GM13977 (cell line): ENCODE measurements at places on chromosomes 6 and 20.

DNA sequence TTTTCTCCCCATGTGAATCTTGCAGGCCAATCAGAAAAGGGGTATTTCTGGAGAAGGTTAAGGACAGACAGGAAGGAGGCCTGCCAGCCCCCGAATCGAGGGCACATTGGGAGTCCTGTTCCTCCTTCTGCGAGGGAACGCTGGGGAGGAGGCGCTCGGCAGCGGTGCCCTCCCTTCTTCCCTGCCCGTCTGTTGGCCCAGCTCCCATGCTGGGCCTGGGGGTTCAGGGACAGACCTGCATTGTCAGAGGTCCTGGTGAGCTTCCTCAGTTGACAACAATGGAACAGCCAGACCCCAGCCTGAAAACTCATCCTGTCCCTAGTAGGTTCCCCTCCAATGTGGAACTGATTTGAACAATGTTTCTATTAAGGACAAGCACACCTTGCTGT is 15.1 kb upstream of the SYNJ2 start:
- DNase-seq, result no peak

DNA sequence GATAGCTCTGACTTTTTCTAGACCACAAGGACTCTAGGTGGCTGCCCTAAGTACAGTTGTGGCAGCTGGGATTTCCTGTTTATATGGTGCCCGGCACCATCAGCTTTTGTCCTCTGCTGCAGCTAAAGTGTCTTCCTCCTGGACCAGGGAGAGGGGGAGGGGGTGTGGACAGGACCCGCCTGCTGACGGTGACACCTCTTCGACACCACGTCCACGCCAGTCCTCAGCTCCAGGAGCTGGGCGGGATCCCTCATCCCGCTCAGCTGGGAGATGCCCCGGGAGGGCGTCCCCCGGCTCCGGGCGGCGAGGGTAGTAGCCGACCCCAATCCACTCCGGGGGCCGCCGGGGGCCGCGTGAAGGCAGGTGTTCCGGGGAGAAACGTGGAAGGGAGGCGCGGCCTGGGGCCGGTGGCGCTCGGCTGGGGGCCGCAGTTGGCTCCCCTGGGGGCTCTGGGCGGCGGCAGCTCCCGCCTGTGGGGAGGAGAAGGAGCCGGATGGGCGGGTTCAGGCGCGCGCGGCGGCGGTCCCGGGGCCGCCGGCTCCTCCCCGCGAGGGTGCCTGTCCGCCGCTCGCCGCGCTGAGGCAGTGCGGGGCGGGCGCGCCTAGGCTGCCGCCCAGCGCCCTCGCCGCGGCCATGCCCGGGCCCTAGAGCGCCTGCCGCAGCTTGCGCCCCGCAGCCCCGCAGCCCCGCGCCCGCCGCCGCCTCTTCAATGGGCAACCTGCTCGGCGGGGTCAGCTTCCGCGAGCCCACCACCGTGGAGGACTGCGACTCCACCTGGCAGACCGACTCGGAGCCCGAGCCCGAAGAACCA is at the start of gene OGFRL1:
TSS of gene OGFRL1 (plus strand) at position 584 of the 811 bp plus-strand sequence. CDS start at position 710, 126 bp downstream.
- peak; percentile 87 for DNase-seq

DNA sequence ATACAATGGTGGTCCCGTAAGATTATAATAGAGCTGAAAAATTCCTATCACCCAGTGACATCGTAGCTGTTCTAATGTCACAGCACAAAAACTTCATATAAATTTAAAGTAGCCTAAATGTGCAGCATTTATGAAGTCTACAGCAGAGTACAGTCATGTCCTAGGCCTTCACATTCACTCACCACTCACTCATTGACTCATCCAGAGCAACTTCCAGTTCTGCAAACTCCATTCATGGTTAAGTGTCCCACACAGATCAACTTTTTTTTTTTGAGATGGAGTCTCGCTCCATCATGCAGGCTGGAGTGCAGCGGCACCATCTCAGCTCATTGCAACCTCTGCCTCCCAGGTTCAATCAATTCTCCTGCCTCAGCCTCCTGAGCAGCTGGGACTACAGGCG is 20.9 kb upstream of the KCNG1 start:
- DNase-seq, result no peak

- no peak for DNase-seq
Observed at GRCh38 chr6:146258206-146258605, 229.3 kb downstream of the GRM1 start.

GRCh38 chr20:34820805-34821578 is 4.5 kb downstream of the NCOA6 start:
- DNase-seq, result no peak

GRCh38 chr20:13119583-13119982 is 101.5 kb upstream of the ISM1 start:
- peak; percentile 30 for DNase-seq

DNA sequence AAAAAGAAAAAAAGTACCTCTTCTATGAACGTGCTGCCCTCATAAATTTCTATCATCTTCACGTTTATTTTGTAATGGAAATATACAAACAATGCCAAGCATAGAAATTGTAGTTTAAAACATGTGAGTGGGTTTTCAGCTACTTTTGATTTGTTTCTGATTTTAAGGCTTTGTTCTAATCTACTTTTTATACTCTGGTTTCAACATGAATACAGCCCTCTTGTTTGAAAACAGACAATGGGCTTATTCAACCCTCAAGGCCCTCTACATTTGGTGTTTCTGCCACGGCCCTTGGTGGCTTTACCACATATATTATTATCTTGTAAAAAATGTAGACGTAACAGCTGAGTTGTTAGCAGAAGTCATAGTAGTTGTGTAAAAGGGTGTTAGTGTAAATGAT is 153.9 kb downstream of the SOX4 start:
- DNase-seq, result no peak

- DNase-seq, result no peak
Observed at GRCh38 chr20:62266340-62266739, 28.0 kb downstream of the OSBPL2 start.

DNA sequence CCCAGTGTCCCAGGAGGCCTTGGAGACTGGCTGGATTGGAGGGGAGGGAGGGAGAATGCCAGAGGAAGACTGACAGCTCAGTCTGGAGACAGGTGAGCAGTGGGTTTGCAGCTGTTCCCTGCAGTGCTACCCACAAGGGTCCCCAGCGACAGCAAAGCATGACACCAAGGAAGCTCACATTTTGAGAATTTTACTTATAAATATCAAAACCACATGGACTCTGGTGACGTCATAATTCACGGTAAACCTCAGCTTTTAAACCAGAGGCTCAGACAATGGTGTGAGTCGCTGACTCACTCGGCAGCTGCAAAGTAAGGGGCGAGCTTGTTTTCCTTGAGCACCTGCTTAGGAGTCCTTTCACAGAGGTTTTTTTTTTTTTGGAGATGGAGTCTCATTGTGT is 65.2 kb downstream of the THBS2 start:
- DNase-seq, result no peak

DNA sequence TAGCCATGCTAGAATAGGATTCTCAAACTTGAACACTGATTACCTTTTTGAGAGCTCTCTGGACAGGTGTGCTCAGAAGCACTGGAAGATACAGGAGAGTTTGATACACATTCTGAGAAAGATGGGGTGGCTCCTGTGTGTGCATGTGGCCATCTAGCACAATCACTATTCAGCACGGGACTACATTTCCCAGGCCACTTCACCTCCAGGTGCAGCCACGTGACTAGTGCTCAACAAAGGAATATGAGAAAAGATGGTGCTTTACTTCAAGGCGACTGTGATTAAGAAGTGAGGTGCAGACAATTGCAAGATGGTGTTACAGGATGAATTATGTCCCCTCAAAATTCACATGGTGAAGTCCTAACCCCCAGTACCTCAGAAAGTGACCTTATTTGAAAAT is 103.8 kb downstream of the BACH2 start:
- DNase-seq, result no peak

- DNase-seq, result no peak
Observed at GRCh38 chr6:158150701-158151100, 17.4 kb downstream of the SERAC1 start.

DNA sequence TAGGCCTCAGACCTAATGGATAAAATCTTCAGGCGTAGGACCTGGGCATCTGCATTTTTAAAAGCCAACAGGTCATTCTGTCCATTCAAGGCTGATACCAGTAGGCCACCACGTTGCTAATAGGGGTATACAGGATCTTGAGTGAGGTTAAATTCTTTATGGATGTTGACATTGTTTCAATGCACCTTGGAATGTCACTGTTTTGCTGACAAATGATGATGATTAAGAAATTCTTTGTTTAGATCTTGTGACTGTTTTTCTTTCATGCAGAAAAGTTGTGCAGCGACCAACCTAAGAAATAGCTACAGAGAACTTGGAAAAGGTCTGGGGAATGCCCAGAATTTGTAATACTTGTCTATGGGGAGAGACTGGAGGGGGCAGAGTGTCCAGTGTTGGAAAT is 101.1 kb upstream of the CLDN20 start:
- DNase-seq, result no peak

DNA sequence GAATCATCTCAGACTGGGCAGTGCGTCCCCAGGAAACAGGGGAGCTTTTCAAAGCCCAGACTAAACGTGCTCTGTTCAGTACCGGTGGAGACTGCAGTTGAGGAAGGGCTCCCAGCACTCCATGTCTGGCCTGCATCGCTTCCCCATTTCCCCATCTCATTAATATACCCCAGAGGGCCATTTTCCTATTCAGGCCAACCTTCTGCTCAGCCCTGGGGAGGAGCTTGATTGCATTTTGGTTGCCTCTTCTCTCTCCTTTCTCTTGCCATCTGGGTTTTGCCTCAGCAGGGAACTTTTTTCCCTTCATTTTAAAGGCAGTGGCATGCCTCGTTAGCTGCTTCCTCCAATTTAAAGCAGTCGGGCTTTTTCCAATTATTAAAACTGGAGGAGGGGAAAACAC is 394.3 kb upstream of the SOX4 start:
- DNase-seq, result no peak

DNA sequence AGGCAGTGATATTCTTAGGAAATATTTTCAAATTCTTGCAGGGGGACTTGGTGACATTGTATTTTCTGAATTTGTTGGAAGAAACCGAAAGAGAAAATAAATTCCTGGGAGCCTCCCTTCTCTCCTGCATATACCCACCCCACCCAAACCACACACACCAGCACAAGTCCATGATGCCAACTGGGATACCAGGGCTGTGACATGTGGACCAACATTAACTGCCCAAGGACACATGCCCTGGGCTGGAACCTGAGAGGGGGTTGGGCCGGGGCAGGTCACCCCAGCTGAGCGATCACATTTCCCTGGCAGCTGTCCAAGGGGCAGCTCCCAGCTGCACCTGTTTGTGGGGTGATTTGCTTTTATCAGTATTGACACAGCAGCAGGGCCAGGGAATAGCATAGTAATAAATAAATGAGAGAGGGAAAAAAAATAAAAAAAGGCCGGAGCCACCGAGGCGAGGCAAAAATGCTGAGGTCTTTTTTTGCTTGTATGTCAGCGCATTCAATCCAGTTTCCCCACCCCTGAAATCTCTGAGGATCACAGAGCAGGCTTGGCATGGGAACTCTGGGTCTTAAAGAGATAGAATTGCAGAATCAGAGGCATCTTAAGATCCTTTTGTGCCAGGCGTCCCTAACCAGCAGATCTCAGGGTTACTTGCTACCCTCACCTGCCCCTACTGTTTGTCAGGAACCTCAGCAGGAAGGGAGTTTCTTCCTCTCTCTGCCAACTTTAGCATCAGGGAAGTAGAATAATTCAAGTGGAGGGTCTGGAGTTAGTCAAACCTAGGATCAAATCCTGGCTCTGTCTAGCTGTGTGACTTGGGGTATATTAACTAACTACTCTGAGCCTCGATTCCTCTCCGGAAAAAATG is 66.5 kb upstream of the PIM1 start:
- DNase-seq, result peak; percentile 55

- no peak for DNase-seq
Observed at GRCh38 chr6:125004198-125004597, 42.0 kb downstream of the RNF217 start.

- DNase-seq, result peak; percentile 39
Observed at GRCh38 chr6:154276810-154277628, 79.6 kb downstream of the IPCEF1 start.

- no peak for DNase-seq
Observed at GRCh38 chr6:41177287-41177686, 14.4 kb upstream of the TREM2 start.

DNA sequence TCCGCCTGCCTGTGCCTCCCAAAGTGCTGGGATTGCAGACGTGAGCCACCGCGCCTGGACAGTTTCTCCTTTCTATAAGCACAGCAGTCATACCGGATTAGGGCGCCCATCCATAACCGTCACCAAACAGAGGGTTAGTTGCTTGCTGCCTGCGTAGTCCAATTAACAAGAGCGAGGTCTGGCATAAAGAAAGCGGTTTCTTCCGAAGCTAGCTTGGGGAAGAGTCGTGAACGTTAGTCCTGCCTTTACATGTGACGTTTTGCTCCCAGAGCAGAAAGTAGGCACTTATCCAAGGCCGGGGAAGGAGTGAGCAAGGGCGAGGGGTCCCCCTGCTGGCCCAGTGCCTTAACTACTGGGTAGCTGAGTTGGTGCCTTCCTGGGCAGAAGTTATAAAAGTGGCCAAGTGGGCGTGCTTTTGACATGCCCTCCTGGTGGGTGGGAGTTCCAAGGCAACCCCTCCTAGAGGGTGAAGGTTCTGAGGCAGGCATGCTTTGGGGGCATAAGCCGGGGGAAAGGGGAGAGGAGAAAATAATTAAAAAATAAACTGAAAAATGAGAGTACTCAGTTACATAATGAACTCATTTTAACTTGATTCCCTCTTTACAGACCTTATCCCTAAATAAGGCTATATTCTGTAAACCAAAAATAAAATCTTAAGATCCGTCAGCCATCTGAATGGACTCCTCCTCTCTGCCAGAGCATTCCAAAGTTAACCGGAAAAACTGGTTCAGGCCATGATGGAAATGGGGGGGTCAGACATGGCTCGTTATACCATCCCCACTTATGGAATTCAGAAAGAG is 88.0 kb downstream of the FAM217A start:
- peak; percentile 61 for DNase-seq

- DNase-seq, result no peak
Observed at GRCh38 chr6:87555506-87555905, 34.3 kb downstream of the RARS2 start.

- DNase-seq, result no peak
Observed at GRCh38 chr6:5640614-5641013, 366.1 kb downstream of the NRN1 start.

DNA sequence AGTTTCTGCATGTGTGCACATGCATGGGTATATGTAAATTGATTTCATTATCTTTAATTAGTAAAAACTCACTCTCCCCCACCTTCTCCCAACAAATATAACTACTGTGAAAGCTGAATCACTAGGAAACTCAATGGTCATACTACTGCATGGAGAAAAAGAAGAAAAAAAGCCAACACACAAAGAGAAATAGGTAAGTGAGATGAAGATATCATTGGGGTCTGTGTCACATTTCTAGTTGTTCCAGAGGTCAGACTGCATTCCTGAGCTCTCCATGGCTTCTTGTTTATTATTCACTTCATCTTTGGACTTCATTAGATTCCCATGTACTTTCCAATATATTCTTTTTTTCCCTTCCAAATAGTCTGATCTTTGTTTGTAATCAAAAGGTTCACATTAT is 98.2 kb downstream of the PTPRK start:
- DNase-seq, result no peak
